ENCODE measurements at places on chromosomes 7 and 10.

GRCh38 chr7:110347081-110347480 is 743.8 kb upstream of the LRRN3 start:
- DNase-seq, result no peak

- DNase-seq, result peak; percentile 3
These were observed 109.6 kb downstream of the WNT2 start for GRCh38 chr7:117212969-117213877.

DNA sequence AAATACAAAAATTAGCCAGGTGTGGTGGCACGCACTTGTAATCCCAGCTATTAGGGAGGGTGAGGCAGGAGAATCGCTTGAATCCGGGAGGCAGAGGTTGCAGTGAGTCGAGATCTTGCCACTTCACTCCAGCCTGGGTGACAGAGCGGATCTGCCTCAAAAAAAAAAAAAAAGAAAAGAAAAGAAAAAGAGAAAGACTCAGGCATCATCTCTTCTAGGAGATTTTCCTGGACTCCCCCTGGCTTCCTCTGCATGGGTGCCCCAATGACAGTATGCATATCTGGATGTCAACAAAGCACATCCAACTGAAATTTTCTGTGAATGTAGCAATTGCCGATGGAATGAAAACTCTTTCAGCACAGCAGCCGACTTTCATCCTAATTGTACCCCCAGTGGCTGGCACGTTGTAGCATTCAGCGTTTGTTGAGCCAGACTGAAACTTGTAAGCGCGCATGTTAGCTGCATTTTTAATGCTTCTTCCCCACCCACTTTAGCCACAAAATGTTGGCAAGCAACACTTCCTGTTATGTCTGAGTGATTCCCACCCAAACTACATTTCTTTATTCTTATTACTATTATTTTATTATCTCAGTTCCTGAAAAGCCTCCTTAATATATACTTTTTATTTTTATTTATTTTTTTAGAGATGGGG is 70.2 kb downstream of the PRTFDC1 start:
- DNase-seq, result no peak

DNA sequence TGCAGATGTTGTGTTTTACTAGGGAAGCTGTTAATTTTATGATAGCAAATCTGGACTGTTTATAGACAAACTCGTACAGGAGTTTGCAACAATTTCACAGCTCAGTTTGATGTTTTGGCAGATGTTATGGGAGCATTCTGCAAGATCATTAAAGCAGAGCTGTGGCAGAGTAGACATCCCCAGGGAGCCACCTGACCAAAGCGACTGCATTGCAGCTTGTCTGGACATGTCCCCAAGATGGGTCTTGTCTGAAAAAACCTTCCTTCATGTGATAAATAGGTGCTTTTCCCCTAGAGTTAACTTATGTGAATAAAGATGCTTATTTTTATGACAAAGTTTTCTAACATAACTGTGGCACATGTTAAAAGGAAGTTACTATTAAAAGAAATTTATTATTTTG is 91.2 kb upstream of the GPR141 start:
- no peak for DNase-seq

GRCh38 chr10:69124563-69125268 is 738 bp downstream of the VPS26A start:
- peak; percentile 19 for DNase-seq

GRCh38 chr10:21398563-21399231 is 126.8 kb downstream of the SKIDA1 start:
- no peak for DNase-seq

DNA sequence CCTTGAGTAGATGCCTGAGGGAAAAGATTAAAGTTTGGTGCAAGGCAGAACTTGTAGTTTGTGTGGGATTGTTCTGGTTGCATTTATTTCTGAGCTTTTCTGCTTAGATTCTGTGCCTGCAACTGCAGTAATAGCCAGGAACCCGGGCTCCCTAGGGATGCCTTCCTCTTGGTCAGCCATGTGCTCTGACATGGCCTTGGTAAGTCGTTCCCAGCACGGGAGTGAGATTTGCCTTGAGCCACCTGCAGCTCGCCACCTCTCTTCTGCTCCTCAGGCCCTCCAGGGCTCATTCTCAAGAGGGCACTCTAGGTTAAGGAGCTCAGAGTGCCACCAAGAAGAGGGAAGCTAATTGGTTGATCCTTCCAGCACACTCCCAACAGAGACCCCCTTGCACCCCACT is 350.6 kb upstream of the MKI67 start:
- DNase-seq, result no peak

DNA sequence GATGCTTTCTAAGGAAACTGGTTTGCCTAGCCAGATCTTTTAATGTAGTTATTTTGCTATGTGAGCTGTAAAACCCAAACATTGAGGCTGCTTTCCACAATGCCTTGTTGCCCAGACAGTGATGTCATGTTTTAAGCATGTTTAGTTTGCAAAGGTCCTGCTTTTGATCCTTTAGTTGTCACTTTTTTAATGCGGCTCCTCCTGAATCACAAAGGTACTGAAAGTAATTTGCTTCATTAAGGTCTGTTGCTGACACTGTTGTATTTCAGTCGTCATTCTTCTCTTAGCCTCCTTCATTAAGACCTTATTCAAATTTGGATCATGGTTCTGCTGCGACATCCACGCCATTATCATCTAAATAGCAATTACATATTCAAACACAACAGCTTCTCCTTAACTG is 10.6 kb downstream of the RPA3 start:
- DNase-seq, result no peak

GRCh38 chr7:151088019-151088855 is 2.0 kb downstream of the AGAP3 start:
- no peak for DNase-seq

DNA sequence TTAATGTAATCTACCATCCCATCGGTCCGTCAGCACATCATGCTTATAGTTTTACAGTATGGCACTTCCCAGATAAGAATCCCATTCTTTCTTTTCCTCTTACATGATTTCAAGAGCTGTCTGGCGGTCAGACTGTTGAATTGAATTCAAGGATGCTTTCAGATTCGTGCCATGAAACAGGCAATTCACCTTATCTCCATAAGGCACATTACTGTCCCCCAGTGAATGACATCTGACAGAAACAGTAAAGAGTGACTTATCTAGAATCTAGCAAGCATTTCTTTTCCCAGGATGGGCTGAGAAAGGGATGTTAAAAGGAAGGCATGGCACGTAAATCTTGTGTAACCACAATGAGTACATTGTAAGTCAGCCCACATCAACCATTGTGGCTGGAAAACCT is 61.1 kb upstream of the SEM1 start:
- DNase-seq, result no peak

DNA sequence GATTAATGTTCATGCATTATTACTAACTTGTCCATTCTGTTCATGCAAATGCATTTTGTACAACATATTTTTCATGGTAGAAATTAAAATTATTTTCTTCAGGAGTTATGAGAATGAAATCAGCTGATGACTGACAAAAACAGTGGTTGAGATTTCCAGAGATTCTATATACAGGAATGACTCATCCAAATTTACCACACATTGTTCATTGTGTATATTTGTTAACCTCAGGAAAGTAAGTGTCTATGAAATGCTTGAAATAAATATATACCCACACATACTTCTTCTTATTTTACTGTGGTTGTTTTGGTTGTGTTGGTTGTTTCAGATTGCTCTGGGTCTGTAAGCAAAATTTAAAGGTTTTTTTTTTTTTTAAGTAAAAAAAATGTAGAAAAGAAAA is 108.1 kb upstream of the SP8 start:
- DNase-seq, result no peak

GRCh38 chr7:30682212-30683083 is at the start of gene CRHR2:
TSS of gene CRHR2 (minus strand) at chr7:30682456. CDS start at chr7:30682280, 176 bp downstream.
- peak; percentile 8 for DNase-seq

DNA sequence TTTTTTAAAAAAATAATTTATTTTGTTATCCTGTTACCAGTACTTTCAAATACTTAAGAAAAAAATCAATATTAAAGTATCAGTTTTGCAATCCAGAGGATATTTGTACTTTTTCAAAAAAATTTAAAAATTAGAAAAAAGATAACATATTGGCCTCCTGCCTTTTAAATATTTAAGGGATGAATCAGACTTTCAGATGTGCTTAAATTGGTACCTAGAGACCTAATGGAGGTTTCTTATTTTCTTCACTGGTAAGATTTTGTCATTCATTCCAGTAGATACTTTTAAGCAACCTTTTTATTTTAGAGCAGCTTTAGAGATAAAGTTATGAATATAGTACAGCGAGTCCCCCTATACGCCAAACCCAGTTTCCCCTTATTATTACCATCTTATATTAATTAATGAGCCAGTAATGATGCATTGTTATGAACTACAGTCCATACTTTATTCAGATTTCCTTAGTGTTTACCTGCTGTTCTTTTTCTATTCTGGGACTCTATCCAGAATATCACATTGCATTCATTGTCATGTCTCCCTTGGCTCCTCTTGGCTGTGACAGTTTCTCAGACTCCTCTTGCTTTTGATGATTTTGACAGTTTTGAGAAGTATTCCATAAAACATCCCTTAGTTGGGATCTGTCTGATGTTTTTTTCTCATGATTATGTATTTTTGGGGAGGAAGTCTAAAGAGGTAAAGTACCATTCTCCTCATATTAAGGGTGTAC is 34.2 kb downstream of the BICC1 start:
- no peak for DNase-seq

DNA sequence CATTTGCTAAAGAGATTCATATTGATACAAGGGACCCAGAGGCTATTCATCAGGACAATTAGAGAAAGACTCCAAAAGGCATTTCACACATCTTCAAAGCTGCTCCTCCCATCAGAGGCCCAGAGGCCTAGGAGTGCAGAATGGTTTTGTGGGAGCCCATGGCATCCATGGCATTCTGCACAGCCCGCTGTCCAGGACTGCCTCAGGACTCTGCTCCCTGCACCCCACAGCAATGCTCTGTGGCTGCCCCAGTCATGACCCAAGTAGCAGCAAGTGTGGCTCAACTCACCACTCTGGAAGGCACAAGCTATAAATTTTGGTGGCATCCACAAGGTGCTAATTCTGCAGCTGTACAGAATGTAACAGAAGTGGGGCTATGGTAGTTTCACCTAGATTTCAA is 38.5 kb downstream of the ZNF438 start:
- DNase-seq, result no peak

DNA sequence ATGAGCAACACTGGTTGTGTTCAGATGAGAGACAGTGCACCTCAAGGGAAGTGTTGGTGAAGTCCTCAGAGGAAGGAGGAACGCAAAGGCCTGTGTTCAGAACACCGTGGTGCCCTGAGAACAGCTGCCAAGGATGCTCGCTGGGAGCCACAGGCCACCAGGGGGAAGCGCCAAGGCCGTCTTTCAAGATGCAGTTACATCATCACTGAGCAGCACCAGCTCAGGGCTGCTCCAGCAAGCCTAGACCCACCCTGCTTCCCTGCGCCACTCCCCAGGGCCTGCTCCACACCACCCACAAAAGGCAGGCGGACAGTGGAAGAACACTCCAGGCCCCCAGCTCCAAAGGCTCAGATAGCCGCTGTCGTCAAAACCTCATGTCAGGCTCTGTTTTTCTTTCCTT is 378.8 kb downstream of the DPP6 start:
- no peak for DNase-seq

- DNase-seq, result no peak
These were observed 4.0 kb upstream of the HECW1 start for GRCh38 chr7:43108255-43109011.

Measured in activated T-helper 9 cell treated with anti-CD3 and anti-CD28 coated beads, Interleukin-2, amount 50 U/mL, for 16 hours (primary cell).